ENCODE measurements at places on chromosomes 1 and 21.
A peak's percentile ranks its signal among the peaks of the same experiment; 100 is the strongest.

DNA sequence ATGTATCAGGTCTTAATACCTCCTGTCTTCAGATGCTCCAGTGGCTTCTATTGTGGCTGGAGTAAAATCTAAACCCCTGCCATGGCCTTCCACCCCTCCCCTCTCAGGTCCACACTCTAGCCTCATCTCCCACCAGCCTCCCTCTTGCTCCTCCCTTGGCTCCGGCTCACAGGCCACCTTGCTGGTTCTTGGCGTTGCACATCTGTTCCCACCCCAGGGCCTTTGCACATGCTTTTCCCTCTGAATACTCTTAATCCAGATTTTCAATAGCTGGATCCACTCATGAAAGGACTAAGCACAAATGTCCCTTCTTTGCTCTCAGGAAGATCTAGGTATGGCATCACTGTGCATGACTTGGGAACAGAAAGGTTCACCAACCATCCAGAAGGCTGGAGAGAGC is 415.4 kb upstream of the VAMP3 start:
- no peak for DNase-seq

GRCh38 chr1:147551036-147551435 is 9.7 kb downstream of the BCL9 start:
- no peak for DNase-seq

- DNase-seq: no peak
Measured at GRCh38 chr21:26116456-26117011, 54.0 kb downstream of the APP start.

DNA sequence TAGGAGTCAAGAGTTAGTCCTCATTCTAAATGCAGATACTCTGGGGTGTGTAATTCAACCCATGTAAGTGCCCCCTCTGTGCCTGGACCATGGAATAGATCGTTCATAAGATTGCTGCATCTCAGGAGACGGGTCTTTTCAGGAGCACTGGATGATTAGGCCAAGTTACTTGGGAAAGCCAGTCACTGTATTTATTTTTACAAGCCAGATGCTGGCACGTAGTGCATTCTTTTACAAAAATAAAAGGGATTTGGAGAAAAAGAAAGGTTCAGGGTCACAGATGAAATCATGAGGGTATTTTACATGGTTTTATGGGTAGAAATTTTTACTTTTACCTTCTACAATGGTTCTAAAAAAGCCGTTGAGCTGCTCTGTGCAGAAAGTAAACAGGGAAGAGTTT is 102.6 kb upstream of the UBE2U start:
- no peak for DNase-seq

- DNase-seq: no peak
Measured at GRCh38 chr1:226958300-226958699, 18.2 kb downstream of the COQ8A start.

- DNase-seq: no peak
Measured at GRCh38 chr1:21924503-21925005, 12.6 kb downstream of the HSPG2 start.

DNA sequence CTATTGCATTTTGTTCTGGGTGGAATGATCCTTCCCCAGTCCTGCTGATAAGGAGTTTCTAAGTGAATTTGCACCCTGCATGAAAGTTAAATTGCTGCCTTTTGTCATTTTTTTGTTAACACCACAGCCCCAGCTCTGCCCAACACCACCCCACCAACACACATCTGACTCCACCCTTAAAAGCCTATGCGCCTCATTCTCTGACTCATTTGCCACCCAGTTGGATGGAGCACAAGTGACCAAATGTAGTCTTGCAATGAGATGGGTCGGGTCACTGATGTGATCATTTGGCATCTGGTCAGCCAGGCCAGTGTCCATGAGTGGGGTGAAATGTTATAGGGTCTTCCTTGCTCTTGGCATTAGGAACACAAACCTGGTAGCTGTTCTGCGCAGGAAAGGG is 256.8 kb downstream of the KAZN start:
- DNase-seq: no peak

DNA sequence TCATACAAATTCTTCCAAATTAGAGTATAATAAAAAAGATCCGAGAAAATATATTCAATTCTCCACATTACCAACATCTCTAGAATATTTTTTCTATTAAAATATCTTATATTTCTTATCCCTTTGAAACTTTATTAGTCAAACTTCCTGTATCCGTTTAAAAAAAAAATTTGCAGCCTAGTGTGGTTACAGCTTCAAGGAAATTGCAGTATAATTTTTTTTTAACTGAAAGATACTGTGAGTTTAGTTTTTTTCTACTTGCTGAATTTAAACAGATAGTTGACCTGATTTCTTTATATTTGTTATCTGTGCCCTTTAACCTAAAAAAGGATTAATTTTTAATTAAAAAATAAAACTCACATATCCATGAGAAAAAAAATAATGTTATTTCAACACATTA is 1.5 kb downstream of the RGS18 start:
- no peak for DNase-seq

- no peak for DNase-seq
Measured at GRCh38 chr1:10051656-10052055, 18.9 kb downstream of the UBE4B start.

DNA sequence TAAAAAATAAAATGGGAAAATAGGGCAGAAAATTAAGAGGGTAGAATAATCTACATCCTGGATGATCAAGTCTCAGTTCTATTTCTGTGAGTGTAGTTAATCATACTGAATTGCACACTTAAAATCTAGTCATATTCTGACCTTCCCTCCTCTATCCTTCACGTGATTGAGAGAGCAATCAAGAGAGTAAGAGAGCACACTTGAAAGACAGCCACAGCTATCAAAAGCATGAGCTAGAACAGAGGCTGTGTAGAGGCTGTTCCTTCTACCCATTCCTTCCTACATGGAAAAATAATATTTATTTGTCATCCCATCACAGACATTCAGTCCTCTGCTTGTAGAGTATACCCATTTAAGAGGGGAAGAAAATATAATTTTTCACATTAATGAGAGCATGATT is 52.4 kb downstream of the PHC2 start:
- DNase-seq: no peak

- no peak for DNase-seq
Measured at GRCh38 chr1:42576935-42577334, 81.3 kb upstream of the PPIH start.

GRCh38 chr1:248873993-248874533 is 15.2 kb upstream of the ZNF692 start:
- no peak for DNase-seq

GRCh38 chr1:41468122-41468762 is 16.2 kb downstream of the EDN2 start:
- DNase-seq: no peak

DNA sequence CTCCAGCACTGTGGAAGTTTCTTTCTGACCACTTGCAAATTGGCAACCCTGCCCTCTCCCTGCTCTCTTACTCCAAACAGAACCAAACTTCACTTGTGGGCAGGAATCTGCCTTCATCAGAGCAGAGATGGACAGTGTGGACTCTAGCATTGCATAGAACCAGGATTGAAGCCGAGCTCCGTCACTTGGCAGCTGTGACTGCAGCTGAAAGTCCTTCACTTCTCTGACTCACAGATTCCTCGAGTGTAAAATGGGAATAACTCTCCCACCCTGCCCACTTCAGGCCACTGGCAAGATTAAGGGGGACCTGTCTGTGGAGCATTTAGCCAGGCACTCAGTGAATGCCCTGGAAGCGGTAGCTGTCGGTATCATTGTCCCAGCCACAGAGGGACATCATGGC is 75.7 kb upstream of the ZBTB40 start:
- no peak for DNase-seq

DNA sequence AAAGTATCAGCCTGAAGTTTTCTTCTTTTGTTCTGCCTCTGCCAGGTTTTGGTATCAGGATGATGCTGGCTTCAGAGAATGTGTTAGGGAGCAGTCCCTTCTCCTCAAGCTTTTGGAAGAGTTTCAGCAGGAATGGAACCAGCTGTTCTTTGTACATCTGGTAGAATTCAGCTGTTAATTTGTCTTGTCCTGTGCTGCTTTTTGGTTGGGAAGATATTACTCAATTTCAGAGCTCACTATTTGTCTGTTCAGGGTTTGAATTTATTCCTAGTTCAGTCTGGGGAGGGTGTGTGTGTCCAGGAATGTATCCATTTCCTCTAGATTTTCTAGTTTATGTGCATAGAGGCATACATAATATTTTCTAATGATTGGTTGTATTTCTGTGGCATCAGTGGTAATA is 12.8 kb downstream of the ZNF678 start:
- DNase-seq: no peak

- DNase-seq: no peak
Measured at GRCh38 chr1:224541901-224542630, 74.1 kb upstream of the CNIH3 start.

GRCh38 chr1:76940571-76941335 is 73.5 kb downstream of the ST6GALNAC5 start:
- DNase-seq: no peak

DNA sequence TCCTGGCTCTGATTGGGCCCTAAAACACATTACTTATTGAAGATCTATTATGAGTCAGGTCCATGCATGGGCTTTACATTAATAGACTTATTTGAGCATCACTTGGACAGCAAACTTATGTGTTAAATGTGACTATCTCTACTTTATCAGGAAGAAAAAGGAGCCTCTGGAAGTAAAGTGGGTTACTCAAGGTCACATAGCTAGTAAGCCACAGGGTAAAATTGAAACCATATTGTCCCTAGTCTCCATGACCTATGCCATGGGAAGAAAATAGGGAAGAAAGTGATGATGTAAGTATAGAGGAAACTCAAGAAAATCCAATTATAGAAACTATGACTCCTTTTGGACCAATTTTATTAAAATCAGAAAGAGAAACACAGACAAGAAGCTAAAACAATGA is 555.3 kb downstream of the NUF2 start:
- no peak for DNase-seq

GRCh38 chr1:205365945-205366463 is 9.3 kb upstream of the KLHDC8A start:
- no peak for DNase-seq

DNA sequence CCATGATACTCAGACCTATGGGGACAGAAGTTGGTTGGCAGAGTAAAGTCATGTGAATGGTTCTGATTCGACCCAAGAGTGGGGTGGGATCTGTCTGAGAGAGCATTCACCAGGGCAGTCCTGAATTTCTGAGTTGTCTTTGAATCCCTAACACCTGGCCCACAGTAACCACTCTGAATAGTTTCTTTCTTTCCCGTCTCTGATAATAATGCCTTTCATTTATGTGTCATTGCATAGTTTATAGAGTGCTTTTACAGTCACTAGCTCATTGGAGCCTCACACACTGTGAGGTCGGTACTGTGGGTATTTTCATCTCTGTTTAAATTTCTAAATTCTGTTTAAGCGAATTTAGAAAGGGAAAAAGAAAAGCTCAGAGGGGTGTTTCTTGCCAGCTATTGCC is 147.1 kb downstream of the C1orf21 start:
- DNase-seq: no peak

DNA sequence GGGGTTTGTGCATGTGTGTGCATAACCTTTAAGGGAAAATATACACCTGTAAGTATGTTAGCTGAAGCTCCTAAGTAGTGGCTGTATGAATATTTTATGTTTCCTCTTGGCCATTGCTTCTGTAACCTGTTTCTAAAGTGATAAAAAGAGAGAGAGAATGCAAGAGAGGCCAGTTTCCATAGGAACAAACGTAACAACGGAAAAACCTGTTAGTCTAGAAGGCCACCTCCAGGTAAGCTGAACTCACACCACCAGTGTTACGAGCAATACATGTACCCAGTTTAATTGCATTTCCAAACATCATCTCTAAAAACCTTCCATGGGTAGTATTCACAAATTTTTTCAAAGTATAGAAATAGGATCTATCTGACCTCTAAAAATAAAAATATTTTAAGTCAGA is 63.1 kb downstream of the PLPPR4 start:
- DNase-seq: peak; percentile 61

GRCh38 chr1:184513421-184513820 is 126.6 kb downstream of the C1orf21 start:
- no peak for DNase-seq

DNA sequence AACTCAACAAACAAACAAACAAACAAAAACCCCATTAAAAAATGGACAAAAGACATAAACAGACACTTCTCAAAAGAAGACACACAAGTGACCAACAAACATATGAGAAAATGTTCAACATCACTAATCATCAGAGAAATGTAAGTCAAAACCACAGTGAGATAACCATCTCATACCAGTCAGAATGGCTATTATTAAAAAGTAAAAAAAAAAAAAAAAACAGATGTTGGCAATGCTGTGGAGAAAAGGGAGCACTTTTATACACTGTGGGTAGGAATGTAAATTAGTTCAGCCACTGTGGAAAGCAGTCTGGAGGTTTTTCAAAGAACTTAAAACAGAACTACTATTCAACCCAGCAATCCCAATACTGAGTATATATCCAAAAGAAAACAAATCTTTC is 94.7 kb downstream of the PLPP3 start:
- no peak for DNase-seq

DNA sequence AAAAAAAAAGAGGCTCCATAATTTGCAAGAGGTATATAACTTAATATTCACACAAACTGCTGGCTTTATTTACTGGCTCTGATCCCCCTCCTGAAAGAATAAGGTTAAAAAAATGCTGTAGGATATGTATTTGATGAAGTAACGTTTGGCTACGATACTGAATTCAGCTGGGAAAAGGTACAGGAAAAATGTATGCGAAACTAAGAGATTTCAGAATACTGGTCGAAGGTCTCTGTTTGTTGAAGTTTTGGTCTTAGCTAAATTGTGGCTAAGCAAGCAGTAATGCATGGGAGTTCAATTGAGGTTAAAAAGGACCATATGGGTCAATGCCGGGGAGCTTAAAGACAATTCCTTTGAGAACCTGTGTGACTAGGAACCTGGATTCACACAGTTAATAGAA is 355.5 kb upstream of the NCAM2 start:
- DNase-seq: no peak

DNA sequence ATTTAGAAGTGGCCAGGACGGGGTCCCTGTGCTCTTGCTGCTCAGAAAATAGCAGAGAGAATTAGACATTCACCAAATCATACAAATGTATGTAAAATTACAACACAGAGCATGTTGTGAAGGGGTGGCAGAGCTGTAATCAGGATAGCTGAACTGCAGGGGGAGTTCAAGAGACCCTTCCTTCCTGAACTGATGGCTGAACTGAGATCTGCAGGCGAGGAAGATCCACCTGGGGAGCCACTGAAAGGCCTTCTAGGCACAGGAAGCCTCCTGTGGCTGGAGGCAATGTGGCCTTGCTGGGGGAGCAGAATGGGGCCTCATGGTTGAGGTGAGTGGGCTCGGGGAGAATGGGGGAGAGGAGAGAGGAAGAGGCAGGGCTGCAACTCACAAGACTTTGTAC is 216.5 kb downstream of the PRDM2 start:
- DNase-seq: peak; percentile 17
